ENCODE measurements at places on chromosomes 16 and 17.

DNA sequence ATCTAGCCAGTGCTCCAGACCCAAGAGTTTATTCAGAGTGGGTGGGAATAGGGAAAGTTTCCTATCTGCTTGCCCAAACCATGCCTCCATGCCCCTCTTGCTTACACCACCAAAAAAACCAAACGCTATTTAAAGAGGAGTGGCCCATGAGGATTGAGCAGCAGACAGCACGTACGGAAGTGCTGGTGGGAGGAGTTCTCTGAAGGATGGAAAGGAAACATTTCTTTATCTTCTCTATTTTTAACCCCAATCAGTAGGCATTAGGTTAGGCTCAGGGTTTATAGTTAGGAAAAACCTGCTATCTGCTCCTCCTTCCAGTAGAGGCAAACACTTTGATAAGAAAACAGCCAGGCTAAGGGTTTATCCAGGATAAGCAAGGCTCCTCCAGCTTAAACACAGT, 235.3 kb downstream of the ZFHX3 start:
- no peak for DNase-seq

GRCh38 chr17:37466471-37466870, 23.2 kb upstream of the DUSP14 start:
- no peak for DNase-seq

DNA sequence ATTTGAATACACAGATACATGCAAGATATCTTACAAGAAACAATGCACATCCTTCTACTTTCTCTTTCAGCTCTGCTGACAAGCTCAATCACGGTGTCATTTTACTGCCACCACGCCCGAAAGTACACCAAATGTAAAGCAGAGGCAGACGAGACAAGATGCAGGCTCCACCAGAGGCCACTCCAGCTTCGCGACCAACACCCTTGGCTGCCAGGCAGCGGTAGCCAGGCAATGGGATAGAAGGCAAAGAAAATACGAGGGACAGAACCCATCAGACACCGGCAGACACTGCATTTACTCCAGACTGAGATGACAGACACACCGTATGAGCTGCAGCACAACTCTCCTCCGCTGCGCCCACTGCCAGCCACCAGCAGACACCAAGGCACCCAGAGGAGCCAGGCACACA, 41.0 kb downstream of the USP22 start:
- DNase-seq = no peak

- DNase-seq = no peak
Observed at GRCh38 chr17:1055751-1056645, 59.1 kb downstream of the TIMM22 start.

DNA sequence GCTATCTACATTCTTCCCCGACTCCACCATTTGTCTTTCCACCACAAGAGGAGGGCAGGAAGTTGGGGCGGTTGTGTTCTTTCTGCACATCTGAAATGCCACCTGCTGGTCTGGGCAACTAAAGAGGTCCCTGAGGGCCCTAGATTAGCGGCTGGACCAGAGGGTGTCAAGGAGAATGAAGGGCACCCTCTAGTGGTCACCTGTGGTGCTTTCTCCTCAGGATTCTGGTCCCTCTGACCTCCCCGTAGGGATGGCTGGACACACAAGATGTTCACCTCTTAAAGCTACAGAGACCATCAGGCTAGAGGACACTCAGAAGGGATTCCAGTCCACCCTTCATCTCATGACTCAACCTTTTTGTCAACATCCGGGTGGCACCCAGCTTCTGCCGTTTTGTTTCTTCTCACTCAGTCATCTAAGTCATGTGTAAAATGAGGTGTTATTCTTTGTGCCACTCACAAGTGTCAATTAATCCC, 2.9 kb upstream of the SCIMP start:
- no peak for DNase-seq

- DNase-seq = no peak
Observed at GRCh38 chr17:19727501-19728078, 11.2 kb upstream of the SLC47A2 start.

- no peak for DNase-seq
Observed at GRCh38 chr16:66481081-66481942, 54.2 kb downstream of the BEAN1 start.

DNA sequence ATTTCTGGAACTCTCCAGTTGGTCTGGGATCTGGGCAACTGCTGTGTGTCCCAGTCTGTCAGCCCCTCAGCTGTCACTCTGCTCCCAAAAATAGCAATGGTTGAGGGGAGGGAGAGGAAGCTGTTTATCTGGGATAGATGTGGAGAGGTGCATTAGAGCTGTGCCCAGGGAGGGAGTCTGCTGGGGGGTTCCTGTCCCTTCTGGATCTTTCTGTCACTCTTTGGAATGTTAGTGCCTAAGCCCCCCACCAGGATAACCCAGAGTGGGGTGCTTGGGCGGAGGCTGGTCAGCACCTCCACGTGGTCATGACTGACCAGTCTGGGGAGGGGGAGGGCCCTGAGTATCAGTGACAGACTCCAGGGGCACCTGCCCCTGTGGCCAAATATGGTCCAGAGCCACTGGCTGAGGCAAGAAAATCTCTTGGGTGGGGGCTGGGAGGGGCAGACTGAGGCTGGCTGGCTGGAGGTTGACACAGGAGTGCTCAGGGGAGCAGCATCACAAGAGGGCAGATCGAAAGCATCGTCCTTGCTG, at the start of gene UNC45B:
Gene UNC45B, plus strand, starts transcription at position 443 of the 531 bp plus-strand sequence. CDS start 447 bp downstream, outside the sequence.
- DNase-seq = no peak

GRCh38 chr16:22632606-22633005, 121.9 kb downstream of the NPIPB5 start:
- DNase-seq = no peak

DNA sequence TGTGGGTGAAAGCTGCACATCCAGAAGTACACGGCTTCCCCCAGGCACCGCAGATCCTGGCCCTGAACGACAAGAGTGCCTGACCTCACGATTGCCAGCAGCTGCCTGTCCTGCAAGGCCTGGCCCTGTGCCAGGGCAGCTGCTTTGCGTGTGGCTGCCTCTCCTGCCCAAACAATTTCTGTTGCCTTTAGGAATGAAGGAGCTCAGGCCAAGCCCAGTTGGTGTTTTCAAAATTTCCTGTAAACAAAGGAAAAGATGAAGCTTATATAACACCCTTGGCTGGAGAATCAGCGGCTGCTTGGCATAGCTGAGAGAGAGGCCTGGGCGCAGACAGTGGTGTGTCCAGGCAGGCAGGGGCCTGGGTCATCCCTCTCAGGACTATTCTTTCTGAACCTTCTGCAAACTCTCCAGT, 11.7 kb upstream of the SLC47A2 start:
- no peak for DNase-seq

DNA sequence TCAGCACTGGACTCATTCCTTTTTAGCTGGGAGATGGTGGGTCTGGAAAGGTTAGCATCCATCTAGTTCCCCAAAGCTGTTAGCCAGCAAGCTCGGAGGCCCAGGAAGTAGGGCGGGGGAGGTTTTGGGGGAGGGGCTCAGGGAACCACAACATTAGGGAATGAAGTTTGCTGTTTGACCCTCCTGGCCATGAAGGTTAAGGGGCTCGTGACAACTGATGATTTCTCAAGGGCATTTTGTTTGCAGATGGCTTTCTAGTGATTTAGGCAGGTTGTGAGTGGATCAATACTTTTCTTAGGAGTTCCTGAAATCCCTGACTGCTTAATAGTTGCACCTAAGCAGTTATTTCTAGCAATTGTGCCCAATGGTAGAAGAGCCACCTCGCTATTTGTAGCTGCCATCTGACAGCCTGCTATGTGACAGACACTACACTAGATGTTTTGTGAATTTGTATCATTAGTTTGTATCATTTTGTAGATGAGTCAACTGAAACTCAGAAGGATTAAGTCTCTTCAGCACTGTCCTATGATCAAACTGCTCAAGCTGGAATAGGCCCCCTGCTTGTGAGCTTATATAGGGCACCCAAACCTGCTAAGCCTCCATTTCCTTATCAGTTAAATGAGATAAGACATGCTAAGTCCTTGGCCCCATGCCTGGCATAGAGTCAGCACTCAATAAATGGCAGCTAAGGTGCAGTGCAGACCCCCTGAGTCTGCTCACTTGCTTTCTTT, 146.4 kb downstream of the IRX3 start:
- DNase-seq = no peak

DNA sequence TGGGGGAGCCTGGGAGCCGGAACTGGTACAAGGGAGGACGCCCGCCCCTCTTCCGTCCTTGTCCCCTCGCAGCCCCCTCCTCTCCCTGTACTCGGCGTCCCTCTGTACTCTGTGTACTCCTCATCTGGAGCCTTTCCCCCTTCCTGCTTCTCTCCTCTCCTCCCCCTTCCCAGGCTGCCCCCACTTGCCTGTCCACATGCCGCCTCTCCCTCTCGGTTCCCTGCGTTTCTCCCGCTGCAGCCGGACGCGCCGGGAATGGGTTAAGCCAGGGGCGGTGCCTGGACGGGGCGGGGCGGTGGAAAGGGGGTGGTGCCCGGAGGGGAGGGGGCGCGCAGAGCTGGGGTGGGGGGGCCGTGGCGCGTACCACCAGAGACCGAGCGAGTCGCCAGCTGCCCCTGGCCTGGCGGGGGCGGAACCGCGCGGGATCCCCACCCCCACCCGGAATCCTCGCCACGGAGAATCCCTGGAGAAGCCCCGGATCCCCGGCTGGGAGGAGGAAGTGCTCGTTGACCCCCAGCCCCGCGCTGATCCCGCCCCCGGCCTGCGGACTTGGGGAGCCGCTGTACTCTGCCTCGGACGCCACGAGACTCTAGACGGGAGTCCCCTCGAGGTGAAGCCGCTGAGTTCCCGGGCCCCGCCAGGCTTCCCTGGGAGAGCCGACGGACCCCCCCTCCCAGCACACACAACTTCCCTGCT, 22.6 kb downstream of the GJD3 start:
- no peak for DNase-seq

DNA sequence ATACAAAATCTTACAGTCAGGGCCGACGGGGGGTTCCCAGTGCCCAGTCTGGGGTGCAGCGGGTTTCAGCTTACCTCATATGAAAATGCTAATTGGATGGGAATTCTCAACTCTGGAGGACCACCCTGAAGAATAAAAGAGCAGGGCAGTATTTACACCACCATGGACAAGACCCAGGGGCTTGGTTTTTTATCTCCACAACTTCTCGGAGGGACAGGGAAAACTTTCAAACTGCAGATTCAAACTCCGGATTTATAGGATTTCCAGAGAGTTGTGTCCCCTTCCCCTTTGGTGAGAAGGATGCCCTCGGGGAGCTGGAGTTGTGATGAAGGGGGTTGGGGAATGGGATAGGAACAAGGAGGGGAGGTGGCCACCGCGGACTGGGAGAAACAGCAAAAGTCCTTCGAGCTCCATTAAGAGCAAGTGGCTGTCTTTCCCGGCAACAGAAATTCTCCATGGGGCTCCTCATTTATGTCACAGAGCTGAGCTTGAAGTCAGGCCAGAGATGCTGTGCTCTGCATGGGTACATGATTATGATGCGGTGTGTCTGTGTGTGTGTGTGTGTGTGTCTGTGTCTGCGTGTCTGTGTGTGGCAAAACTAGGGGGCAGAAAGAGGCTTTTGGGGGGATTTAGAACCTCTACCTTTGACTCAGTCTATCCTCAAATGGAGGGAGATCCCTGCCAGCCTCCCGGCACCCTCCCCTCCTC, 15.7 kb downstream of the FOXL1 start:
- DNase-seq = no peak

DNA sequence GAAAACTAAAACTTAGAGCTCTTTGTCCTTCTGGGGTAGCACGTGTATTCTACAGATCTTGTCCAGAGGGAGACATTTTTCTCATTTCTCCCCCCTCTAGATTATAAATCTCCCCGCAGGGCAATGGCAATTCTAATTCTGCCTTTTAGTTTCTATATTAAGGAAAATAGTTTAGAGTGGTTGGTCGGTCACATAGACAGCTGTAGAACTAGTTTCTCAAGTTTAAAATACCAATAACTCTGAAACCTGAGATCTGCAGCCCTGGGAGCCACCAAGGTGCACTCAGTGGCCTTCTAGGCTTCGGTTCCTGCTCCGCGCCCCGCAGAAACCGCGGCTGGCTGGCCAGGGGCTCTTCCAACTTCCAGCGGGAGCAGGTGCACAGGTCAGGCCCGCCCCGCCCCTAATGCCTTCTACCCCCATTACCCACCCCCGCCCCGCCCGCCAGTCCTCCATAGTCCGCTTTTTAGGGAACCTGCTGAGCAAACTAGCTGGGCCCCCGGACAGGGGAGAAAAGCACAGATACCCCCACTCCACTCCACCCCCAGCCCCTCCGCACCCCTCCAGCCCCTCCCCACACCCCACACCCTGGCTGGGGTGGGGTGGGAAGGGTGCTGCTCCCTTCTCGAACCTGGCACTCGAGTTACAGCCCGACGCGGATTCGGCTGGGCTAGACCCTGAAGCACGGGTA, 431 bp downstream of the SLFN11 start:
- no peak for DNase-seq

GRCh38 chr17:70102531-70102930, 27.5 kb downstream of the KCNJ16 start:
- DNase-seq = no peak

GRCh38 chr16:29860218-29860617, 2.8 kb downstream of the CDIPT start:
- no peak for DNase-seq

DNA sequence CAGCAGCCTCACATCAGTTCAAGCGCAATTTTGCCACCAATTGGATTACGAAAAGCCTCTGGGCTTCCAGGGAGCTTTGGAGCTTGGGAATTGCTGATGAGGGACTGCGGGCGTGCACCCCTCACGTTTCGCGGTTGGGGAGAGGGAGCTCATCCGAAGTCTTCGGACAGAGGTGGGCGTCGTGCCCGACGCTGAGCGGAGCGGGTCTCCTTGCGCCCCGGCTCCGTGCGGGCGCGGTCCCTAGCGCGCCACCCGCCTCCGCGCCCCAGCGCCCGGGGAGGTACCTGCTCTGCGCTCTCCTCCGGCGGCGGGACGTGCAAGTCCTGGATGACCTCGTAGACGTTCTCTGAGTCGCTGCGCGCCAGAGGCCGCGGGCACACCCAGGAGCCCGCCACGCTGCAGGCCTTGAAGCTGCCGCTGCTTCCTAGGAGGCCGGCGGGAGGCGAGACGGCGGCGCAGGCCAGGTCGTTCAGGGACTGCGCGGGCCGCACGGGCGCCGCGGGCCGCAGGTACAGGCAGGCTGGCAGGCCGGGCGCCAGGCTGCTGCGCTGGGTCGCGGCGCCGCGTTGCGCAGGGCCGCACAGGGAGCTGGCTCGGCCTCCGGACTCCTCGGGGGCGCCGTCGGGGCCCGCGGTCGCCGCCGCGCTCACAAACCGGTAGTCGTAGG, 3.2 kb downstream of the ARHGAP27 start:
- no peak for DNase-seq

GRCh38 chr17:60926466-60927183, 249.0 kb downstream of the BCAS3 start:
- DNase-seq = no peak

- peak; percentile 62 for DNase-seq
Observed at GRCh38 chr17:28599311-28600184, 723 bp upstream of the SPAG5 start.

DNA sequence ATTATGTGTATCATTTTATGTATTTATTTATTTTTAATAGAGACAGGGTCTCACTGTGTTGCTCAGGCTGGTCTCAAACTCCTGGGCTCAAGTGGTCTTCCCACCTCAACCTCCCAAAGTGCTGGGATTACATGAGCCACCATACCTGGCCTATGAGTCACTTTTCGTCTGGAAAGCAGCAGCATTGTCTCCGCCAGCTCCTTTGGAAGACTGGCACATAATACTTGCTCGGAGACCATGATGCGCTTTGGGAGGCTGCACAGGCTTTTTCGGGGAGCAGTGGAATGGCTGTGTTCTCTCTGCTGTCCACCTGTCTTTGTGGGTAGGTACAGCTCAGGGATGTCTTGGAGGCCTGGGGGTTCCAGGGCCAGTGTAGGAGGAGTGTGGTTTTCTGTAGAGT, 102.2 kb downstream of the AATF start:
- DNase-seq = no peak
